ENCODE measurements at places on chromosomes 5 and 9.
A peak's percentile ranks its signal among the peaks of the same experiment; 100 is the strongest.

GRCh38 chr9:17930071-17930470 lies 351.2 kb downstream of the SH3GL2 start:
- no peak for DNase-seq

DNA sequence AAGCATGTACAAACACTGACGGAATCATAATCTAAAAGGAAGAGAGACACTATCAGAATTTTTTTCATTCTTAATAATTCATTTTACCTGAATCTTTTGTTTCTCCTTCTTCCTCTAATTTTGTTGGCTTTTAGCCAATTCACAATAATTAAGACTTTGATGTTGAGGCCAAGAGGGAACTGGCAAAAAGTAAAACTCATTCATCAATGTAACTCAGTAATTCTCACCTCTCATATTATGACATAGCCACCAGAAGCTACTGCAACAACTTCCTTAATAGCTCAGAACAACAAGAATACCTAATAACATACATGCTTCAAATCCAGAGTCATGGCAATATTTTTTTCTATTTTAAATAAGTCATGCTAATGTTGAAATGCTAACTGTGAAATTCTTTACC lies 64.5 kb downstream of the MCTP1 start:
- DNase-seq = no peak

GRCh38 chr5:75324791-75325190 lies 12.2 kb upstream of the HMGCR start:
- no peak for DNase-seq

DNA sequence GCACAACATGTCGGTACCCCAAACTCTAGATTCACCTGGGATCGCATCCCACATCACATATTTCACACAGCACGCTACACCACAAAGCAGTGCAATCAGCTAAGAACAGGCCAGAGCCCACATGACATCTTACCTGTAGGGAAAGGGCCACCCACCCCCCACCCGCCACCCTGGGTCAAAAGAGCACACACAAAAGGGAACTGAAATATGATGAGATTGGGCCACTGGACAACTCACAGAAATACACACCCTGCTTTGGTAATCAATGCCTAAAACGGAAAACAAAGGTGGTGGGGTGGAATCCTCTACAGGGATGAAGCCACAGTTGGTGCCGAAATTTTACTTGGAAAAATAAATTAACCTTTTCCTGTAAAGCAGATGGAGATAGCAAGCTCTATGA lies 13.1 kb downstream of the RETREG1 start:
- DNase-seq = no peak

DNA sequence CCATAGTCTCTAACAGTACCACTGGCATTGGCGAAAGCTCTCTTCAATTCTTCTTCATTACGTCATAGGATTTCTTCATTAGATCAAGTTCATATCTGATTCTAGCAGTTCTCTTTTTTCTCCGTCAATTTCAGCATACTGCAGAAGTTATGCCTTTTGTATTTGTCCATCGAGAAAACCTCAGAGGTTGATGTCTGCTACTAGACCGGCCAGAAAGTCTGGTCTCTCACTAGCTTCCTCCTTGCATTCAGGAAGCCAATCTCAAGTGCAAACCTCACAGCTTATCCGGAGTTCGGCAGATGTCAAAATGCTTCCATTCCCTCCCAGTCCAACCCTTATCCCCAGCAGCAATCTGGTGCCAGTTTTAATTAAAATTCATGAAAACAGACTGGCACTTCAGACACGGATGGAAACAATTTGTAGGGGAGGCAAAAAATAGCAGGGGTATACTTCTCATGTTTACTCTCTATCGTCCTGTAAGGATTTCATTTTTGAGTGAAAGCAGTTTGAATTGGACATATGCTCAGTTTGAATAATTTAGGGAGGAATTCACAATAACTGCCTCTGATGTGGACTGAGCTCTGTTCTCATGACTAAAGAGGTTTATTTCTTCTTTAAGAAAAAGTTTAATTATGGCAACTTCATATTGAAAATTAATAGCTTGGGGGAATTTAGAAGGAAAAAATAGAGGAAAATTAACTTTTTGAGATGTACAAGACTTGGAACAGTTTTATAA lies 56.4 kb upstream of the TMC1 start:
- DNase-seq = no peak

DNA sequence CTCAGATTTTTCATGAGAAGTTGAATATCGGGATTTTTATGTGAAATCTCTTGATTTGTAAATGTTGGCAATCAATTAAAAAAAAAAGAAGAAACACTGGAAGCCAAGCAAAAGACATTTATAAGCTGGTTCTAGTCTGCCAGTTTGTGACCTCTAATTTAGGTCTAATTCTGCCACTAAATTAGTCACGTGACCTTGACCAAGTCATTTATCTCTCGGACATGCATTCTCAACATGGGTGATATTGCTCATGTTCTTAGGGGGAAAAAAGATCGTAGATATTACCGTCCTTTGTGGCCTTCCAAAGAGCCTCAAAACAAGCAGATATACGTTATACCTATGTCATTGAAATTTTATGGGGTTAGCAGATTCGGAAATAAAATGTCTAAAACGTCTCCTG lies 52.9 kb upstream of the PTPDC1 start:
- no peak for DNase-seq

DNA sequence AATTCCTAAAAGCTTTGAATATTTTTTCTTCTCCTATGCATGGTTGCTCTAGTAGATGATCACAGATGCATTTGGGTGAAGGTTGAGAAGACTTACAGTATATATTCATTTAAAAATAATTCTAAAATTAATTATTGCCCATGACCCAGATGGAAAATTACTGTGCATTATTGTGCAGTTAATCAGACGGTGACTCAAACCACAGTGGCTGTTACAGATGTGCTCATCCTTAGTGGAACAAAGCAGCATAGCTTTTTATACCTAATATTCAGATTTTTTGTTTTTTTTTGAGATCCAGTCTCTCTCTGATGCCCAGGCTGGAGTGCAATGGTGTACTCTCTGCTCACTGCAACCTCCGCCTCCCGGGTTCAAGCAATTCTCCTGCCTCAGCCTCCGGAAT lies 10.7 kb downstream of the OR2V1 start:
- DNase-seq = peak; percentile 70

- peak; percentile 81 for DNase-seq
Observed at GRCh38 chr5:157603333-157604190, 28.0 kb upstream of the ADAM19 start.

DNA sequence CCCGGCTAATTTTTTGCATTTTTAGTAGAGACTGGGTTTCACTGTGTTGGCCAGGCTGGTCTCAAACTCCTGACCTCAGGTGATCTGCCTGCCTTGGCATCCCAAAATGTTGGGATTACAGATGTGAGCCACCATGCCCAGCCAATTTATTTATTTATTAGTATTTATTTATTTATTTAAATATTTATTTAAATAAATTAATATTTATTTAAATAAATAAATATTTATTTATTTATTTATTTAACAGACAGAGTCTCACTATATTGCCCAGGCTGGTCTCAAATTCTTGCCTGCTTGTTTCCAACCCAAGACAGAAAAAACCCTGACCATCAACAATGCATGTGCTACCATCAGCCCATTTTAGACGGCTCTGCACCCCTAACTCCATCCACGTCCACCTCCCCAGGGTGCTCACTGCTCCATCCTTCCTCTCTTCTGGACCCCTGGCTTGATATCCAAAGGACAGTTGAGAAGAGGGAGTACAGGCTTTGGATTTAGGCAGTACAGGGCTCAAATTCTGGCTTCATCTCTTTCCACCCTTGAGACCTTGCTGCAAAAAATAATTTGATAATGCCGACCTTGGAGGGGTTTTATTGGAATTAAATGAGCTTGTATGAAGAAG lies 232.6 kb downstream of the MED10 start:
- DNase-seq = no peak

GRCh38 chr5:127447827-127448226 lies 69.6 kb upstream of the PRRC1 start:
- no peak for DNase-seq

DNA sequence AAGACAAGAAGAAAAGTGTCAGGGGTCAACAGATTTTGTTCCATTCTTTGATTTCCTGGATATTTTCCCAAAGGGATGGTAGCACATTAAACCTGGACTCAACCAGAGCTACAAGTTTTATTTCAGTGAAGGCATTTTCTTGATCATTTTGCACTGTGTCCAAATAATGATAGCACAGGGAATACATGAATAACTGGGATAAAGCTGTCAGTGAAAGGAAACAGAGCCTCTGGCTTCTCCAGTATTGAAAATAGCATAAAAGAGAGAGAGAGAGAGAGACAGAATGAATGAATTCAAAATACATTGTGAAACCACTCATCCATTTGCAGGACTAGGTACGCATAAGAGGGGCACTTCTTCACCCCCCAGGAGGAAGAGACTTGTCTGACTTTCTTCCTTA lies 43.0 kb downstream of the SEMA5A start:
- DNase-seq = no peak

- peak; percentile 26 for DNase-seq
Observed at GRCh38 chr9:124270504-124271335, 13.0 kb downstream of the NEK6 start.

- DNase-seq = no peak
Observed at GRCh38 chr5:111755345-111755941, 1.6 kb downstream of the NREP start.

- DNase-seq = no peak
Observed at GRCh38 chr5:110594866-110595265, 131.6 kb downstream of the TMEM232 start.

GRCh38 chr5:134449167-134449566 lies 37.5 kb upstream of the CDKN2AIPNL start:
- DNase-seq = no peak

- no peak for DNase-seq
Observed at GRCh38 chr5:150065886-150066285, 20.5 kb downstream of the CSF1R start.

GRCh38 chr5:118126159-118126558 lies 862.2 kb downstream of the DTWD2 start:
- no peak for DNase-seq

DNA sequence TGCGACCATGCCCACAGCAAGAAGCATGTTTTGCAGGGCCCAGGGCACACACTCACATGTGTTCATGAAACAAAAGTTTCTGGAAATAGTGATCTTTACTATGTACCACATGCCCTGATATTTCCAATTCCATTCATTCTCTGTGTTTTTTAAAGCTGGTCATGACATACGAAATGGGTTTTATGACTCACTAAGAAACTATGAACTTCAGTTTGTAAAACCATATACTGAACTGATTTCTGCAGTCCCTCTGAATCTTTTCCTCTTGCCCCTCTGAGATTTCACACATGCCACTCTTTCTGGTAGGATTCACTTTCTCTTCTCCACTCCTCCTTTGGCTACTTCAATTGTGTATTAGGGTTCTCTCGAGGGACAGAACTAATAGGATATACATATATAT lies 416.1 kb upstream of the TRPC7 start:
- peak; percentile 54 for DNase-seq

- DNase-seq = no peak
Observed at GRCh38 chr5:111783537-111783936, 26.5 kb upstream of the NREP start.

- DNase-seq = no peak
Observed at GRCh38 chr5:140243706-140244250, 59.1 kb downstream of the PFDN1 start.

DNA sequence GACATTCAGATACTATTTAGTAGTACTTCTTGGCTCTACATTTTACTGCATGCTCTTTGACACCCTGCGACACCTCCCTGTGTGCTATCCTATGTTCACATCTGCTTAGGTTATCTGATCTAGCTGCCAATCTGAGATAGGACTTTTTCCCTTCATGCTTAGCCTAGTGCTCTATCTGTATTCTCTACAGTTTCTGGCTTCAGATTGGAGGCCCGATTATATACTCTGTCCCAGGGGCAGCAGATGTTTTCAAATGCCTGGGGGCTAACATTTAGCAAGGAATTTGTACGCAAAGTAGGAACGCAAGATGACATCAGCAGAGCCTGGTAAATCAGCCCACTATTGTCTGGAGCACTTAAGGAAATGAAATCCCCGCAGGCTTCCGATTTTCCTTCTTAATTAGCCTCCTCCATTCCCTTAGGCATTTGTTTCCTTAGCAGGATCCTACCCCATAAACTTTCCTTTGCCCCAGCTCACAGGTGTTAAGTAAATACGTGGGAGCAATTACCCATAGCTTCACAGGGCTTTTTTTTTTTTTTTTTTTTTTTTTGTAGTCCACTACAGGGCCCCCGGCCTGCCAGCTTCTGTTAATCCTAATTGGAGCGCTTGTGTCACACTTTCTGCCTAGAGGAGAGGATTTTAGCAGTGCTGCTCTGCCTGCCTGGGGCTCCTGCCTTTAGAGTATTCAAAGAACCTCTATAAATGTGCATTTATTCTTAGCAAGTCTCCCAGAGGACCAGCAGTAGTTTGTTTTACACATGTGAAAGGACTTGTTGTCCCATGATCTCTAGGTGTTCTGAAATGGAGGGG lies 61.1 kb upstream of the LPAR1 start:
- no peak for DNase-seq

DNA sequence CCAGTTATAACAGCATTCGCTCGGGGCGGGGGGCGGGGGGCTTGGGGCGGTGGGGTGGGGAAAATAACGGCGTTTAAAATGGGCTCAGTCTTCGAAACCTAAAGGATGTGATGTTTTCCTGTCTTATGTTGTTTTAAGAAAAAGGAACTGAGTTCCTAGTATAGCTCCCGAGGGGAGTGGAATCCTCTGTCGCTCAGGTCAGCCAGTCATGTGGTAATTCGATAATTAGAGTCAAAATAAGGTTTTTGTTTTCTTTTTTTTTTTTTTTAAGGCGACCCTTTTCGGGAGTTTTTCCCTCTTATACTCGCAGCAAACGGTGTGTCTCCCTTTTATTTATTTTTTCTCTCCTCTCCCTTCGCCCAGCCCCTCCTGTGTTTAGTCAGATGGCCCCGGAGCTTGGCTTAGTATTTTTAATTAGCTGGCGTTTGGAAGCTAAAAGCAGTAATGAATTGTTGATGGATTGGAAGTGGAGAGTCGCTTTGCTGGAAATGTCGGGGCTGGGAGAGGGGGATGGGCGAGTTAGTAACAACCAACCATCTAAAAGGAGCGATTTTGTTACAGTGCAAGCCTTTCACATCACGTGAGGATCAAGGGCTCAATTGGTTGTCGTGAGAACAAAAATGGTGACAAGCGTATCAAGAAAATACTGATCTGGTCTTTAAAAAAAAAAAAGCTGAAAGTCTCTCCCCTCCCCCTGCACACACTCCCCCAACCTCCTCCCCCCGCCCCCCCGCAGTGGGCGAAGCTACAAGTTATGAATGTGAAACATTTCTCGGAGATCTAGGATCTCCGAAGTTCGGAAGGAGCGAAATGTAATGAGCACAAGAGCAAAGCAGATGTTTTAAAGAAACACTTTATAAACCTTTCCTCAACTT lies 714 bp upstream of the ZNF608 start:
- no peak for DNase-seq

DNA sequence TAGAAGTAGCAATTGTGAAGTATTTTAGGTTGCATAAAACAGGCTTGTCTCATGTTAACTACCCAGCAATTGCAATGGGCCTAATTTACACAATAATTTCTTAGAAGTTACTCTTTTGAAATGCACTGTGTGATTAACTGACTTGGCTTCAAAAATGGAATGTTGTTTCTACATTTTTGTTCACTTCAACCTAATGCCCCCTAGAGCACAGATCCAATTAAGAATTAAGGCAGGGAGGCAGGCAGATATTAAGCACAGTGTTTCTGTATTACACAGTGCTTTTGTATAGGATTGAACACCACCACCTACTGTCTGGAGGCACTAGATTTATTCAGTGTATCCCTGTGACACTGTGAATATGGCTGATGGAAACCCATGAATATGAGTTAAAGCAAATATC lies 302.1 kb downstream of the FBXL17 start:
- DNase-seq = peak; percentile 47

All from GM03348 (cell line).